ENCODE measurements at places on chromosomes 4 and X.

- DNase-seq = no peak
These were observed 119.1 kb downstream of the SLITRK2 start for GRCh38 chrX:145936769-145937168.

DNA sequence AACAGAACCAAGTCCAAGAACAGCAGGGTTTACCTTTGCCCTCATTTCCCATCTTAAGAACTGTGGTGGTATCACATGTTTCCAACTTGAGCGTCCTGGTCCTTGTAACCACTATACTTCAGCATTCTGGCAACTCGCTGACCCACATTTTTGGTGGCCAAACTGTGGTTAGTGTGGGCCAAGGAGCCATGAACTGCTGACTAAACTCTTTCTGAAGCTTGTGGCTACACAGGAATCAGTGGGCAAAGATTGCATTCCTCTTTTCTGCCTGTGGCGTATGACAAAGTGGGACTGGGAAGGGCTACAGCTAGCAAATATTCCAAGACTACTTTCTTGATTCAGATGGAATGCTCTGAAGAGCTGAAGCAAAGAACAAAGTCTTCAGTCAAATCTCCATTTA is 106.3 kb upstream of the MID1 start:
- no peak for DNase-seq

- no peak for DNase-seq
These were observed 4.5 kb downstream of the HHIP start for GRCh38 chr4:144650311-144651005.

- DNase-seq = no peak
These were observed 43.1 kb downstream of the CXXC4 start for GRCh38 chr4:104451573-104451972.

DNA sequence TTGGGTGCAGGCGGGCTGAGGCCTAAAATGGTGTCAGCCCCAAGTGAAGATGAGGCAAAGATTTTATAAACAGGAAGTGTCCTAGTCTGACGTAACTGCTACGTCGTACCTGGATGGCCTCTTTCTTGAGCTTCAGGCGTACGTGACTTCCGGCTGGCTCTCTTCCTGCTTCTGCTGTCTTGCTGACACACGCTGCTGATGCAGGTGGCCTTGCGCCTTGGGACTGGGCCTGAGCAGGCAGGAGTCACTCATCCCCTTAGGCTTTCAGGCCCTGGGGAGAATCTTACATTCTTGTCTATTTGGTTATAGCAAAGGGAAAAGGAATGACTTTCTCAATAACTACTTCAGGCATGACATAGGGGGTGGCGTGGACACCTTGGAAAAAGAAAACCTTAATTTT is 20.1 kb upstream of the ABRAXAS1 start:
- no peak for DNase-seq

- DNase-seq = no peak
These were observed 96.6 kb upstream of the DMD start for GRCh38 chrX:33307911-33308354.
